ENCODE measurements at places on chromosomes 1 and 21.

DNA sequence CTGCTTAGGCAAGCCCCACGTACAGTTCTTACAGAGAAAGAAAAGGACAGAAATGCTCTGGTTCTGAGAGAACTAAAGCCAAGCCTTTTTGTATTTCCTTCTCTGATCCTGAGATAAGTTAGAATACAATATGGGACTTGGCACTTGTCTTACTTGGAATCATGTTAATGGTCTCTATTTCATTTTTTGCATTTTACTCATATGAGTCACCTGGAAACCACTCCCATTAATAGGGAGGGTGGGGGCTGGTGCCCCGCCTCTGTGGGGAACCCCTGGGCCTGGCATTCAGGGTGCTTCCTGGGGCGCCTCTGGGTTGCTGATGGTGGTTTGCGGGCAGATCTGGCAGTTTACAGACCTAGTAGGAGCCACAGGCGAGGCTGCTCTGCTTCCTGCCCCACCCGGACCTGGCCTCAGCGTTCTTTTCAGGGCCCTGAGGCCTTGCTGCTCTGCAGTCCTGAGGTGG lies 26.7 kb downstream of the TSPAN2 start:
- no peaks in the 10 kb centered on the region for H3K27me3 ChIP-seq
- H3K4me1 ChIP-seq: peaks cover 12% of the 10 kb centered on the region
- DNase-seq: no peak
- H3K36me3 ChIP-seq: no peaks in the 10 kb centered on the region
- H3K4me3 ChIP-seq: no peak overlapping the region
- H3K27ac ChIP-seq: no peak overlapping the region

GRCh38 chr1:94093396-94093795 lies 27.6 kb downstream of the ABCA4 start:
- H3K4me1 ChIP-seq: peaks cover 5% of the 10 kb centered on the region
- no peak overlapping the region for H3K4me3 ChIP-seq
- H3K27ac ChIP-seq: no peak overlapping the region

DNA sequence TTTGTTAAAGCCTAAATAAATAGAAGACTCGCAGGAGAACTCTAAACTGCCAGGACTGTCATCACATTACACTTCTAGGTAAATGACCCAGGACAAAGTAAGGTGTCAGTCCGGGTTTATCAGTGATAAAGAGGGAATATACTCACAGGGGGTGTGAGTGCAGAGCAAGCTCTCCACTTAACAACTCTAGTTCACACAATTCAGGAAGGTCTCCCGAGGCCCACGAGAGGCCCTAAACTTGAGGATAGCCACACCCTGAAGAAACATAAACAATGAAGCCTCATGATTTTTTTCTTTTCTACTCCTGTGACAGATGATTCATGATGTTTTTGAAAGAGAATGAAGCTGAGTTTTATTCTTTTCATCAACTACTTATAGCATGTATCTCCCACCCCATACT lies 65.6 kb upstream of the EXO1 start:
- DNase-seq: no peak
- no peak overlapping the region for H3K27ac ChIP-seq
- H3K4me3 ChIP-seq: no peak overlapping the region
- H3K27me3 ChIP-seq: no peaks in the 10 kb centered on the region

GRCh38 chr1:41314376-41315145 lies 46.7 kb upstream of the FOXO6 start:
- DNase-seq: peak; percentile 90
- peaks cover 21% of the 10 kb centered on the region for H3K4me1 ChIP-seq
- no peaks in the 10 kb centered on the region for H3K27me3 ChIP-seq
- no peaks in the 10 kb centered on the region for H3K36me3 ChIP-seq

- peak overlapping the region; percentile 66 for H3K4me3 ChIP-seq
- H3K27me3 ChIP-seq: no peaks in the 10 kb centered on the region
- H3K4me1 ChIP-seq: peaks cover 20% of the 10 kb centered on the region
- peak overlapping the region; percentile 87 for H3K27ac ChIP-seq
- H3K36me3 ChIP-seq: peaks cover 38% of the 10 kb centered on the region
These were observed 42.4 kb downstream of the TMEM53 start for GRCh38 chr1:44631647-44632539.

DNA sequence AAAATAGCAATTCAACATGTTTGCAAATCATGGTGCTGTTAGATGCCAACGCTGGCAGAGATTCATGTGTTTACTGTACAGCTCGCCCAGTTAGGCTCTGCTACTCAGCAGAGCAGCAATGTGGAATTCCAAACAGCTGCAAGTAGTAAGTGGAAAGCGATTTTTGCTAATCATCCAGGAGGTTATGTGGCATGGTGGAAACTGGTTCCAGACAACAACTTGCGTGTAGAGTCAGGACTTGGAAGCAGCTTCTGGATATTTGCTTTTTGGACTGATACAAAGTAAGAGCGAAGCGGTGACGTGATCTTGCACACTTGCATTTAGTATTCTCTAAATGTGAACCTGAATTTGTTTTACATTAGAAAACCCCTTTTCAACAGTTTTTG lies 27.1 kb upstream of the HHAT start:
- H3K27me3 ChIP-seq: peaks cover 8% of the 10 kb centered on the region
- no peaks in the 10 kb centered on the region for H3K4me1 ChIP-seq
- DNase-seq: no peak

DNA sequence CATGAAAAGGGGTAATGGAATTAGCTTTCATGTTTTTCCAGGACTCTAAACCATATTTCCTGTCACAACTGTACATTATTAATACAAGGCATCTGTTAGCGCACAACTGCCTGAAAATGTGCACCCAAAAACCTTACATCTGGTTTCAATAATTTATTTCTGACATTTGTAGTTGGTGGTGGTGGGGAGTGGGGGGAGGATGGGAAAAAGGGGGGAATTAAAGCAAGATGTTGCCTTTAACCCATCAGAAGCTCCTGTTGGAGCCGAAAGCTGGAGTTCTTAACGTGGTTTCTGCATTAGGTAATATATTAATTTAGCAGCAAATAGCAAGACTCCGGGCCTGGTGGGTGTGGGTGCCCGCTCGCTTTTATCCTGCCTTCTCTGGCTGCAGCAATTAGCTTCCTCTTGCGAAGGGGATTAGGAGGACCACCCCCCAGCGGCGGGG lies 36.9 kb upstream of the HHAT start:
- peaks cover 33% of the 10 kb centered on the region for H3K27me3 ChIP-seq
- H3K4me1 ChIP-seq: peaks cover 20% of the 10 kb centered on the region
- H3K4me3 ChIP-seq: peak overlapping the region; percentile 32
- no peaks in the 10 kb centered on the region for H3K36me3 ChIP-seq
- H3K27ac ChIP-seq: peak overlapping the region; percentile 49

GRCh38 chr1:217272385-217272784 lies 358.5 kb downstream of the GPATCH2 start:
- no peak for DNase-seq
- no peaks in the 10 kb centered on the region for H3K36me3 ChIP-seq
- no peak overlapping the region for H3K27ac ChIP-seq
- no peak overlapping the region for H3K4me3 ChIP-seq
- no peaks in the 10 kb centered on the region for H3K4me1 ChIP-seq
- H3K27me3 ChIP-seq: no peaks in the 10 kb centered on the region

DNA sequence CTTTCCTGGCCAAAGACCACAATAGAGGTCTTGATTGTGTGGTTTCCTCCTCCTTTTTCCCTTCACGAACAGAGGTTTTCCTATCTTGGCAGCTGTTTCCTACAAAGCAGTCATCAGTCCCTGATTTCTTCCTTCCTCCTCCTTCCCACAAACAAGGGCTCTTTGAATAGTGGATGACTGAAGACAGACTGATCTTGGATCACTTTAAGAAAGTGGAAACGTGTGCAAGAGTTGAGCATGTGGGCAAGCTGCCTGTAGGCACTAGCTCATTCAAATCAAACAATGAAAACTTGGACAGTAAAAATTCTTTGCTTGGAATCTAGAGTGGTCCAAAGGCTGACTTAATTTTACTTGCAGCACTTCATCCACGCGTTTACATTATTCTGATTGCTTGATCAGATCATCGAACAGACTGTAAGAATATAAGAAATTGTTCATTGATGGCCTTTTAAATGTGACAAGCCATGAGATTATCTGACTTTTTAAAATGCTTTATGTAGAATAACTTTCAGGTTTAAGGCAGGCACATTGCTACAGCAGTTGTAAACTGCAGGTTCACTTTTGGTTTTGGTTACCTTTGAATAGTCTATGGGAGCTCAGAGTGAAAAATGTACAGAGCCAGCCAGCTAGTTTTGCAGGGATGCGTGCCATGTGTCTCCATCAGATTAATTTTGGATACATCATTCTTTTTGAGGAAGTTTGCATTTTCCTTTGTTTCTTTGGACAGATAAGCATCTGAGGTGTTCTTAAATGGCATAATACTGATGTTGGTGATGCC lies 34.4 kb downstream of the ADGRL2 start:
- peaks cover 2% of the 10 kb centered on the region for H3K36me3 ChIP-seq
- no peaks in the 10 kb centered on the region for H3K27me3 ChIP-seq

DNA sequence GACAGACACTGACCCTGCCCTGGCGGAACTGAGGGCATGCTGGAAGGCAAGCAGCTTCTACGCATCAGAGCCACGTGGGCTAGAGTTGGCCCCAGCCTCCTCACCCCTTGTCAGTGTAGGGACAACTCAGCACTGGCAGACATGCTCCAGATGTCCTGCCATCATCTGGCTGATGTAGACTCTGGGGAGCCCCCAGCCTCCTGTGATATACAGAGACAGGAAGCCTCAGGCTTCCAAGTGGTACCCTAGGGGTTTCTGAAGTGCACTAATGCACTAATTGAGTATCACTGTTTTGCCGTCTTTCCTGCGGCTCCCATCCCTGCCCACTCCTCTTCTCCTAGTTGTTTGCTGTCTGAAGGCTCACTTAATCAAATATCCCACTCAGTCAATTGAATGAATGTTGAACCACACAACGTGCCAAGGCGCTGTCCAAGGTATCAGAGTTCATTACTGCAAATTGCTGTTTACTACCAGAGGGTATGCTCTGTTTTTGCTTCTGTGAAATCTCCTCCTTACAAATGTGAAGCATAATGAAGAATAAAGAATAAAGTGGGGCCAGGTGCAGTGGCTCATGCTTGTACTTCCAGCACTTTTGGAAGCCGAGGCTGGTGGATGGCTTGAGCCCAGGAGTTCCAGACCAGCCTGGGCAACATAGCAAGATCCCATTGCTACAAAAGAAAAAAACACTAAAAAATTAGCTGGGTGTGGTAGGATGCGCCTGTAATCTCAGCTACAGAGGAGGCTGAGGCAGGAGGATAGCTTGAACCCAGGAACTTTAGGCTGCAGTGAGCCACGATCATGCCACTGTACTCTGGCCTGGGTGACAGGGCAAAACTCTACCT lies 76.4 kb upstream of the ZBTB18 start:
- no peak overlapping the region for H3K4me3 ChIP-seq
- no peaks in the 10 kb centered on the region for H3K4me1 ChIP-seq
- H3K36me3 ChIP-seq: no peaks in the 10 kb centered on the region
- no peak overlapping the region for H3K27ac ChIP-seq

GRCh38 chr1:207006914-207007313 lies 25.6 kb downstream of the C1orf116 start:
- H3K27ac ChIP-seq: peak overlapping the region; percentile 15
- H3K4me3 ChIP-seq: no peak overlapping the region
- peaks cover 70% of the 10 kb centered on the region for H3K4me1 ChIP-seq
- no peaks in the 10 kb centered on the region for H3K27me3 ChIP-seq

DNA sequence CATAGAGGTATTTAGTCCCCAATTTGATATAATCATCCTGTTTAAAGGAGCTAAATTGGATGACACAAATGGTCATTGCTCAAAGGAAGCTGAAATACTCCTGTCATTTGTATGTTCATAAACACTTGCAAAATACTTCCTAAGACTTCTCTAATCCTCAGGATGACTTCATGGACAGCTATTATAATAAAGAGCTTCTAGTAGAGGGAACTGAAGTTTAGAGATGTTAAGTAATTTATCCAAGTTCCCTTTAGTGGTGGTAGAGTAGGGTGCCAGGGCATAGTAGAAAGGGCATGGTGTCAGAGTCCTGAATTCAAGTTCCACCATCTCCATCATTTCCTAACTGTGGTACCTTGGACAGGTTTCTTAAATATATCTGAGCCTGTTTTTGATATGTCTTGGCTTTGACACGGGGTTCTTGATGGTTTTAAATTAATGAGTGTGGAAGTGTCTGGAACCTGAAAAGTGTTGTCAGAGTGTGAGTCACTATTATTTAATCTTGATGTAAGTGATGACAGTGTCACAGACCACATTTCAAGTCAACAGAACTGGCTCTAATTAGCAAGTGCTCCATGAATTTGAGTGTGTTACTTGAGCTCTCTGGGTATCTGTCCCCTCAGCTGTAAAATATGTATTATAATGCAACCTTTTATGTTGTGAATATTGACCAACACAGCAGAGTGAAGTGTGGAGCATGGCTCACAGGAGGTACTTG lies 12.1 kb upstream of the GBP6 start:
- DNase-seq: no peak
- no peak overlapping the region for H3K27ac ChIP-seq

DNA sequence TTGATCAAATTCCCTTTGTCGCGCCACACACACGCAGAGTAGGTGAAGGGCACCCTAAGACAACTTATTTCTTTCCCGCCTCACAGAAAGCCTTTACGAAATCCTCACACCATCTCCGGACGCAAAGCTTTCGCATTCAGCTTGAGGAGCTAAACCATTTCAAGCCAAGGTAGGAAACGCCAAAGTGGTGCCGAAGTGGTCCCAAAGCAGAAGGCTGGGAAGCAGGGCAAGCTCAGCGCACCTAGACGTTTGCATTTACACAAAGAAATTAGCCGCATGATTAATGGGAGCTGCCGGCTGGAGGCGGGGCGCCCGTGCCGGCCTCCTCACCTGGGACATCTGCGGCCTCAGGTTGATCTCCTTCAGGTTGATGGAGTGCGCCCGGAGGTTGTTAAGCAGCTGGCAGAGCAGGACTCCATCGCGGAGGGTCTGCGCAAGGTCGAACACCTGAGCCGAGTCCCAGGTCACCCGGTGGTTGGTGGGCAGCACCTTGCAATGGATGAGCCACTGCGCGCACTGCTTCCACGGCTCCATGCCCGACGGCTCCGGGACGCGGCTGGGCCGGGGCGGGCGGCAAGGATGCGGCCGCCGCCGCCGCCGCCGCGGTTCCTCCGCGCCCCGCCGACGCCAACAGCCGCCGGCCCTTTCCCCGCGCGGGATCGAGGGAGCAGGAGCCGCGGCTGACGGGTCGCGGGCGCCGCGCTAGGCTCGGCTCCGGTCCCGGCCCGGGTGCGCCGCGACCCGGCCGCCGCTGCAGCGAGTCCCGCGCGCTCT lies 457 bp downstream of the VAV3 start:
- H3K27ac ChIP-seq: no peak overlapping the region
- H3K4me3 ChIP-seq: peak overlapping the region; percentile 43
- no peaks in the 10 kb centered on the region for H3K36me3 ChIP-seq
- DNase-seq: peak; percentile 2
- peaks cover 16% of the 10 kb centered on the region for H3K4me1 ChIP-seq

DNA sequence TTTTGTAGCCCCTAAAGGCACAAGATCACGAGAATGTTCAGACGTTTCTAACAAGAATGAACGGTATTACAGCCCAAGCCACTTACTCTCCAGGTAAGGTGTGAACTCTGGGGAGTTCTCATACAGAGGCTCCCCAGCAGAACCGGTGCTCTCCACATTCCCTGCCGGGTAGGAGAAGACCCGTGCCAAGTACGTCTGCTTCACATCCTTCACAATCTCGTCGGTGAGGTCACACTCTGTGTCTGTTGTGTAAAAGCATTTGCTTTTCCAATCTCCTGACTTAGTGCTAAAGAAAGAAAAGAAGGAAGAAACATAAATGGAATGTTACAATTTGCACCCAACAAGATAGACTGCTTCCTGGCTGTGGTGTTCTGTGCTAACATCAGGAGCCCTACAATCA lies 5.7 kb downstream of the F3 start:
- H3K27me3 ChIP-seq: no peaks in the 10 kb centered on the region
- no peaks in the 10 kb centered on the region for H3K4me1 ChIP-seq
- no peak overlapping the region for H3K27ac ChIP-seq
- no peak overlapping the region for H3K4me3 ChIP-seq

- no peak overlapping the region for H3K27ac ChIP-seq
- H3K4me3 ChIP-seq: no peak overlapping the region
- no peaks in the 10 kb centered on the region for H3K27me3 ChIP-seq
- no peak for DNase-seq
These were observed 6.8 kb downstream of the RPE65 start for GRCh38 chr1:68442822-68443556.
